ENCODE measurements at places on chromosomes 7 and 10.

DNA sequence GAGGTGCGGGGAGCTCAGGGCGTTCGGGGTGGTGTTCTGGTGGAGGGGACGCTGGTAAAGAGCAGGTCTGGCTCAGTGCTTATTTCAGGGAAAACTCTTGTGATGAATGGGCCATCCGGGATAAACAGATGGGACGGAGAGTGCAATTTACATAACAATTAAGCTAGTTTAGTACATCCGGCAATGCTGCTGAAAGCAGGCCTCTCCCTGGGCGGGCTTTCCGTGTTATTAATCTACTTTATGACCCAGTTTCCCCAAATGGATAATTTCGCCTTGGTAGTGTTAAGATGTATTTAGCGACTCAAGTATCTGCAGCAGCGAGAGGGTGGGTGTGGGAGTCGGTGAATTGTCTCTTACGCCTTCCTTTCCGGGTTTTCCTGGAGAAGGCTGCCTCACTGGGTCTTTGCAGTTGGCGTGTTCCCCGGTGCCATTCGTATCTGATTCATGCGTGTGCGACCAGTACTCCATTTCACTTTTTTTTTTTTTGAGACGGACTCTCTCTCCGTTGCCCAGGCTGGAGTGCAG is 25.2 kb downstream of the FOXK1 start:
- DNase-seq = no peak

- DNase-seq = no peak
Measured at GRCh38 chr7:125599387-125599786, 669.8 kb upstream of the POT1 start.

- no peak for DNase-seq
Measured at GRCh38 chr7:17912536-17913235, 27.6 kb downstream of the SNX13 start.

DNA sequence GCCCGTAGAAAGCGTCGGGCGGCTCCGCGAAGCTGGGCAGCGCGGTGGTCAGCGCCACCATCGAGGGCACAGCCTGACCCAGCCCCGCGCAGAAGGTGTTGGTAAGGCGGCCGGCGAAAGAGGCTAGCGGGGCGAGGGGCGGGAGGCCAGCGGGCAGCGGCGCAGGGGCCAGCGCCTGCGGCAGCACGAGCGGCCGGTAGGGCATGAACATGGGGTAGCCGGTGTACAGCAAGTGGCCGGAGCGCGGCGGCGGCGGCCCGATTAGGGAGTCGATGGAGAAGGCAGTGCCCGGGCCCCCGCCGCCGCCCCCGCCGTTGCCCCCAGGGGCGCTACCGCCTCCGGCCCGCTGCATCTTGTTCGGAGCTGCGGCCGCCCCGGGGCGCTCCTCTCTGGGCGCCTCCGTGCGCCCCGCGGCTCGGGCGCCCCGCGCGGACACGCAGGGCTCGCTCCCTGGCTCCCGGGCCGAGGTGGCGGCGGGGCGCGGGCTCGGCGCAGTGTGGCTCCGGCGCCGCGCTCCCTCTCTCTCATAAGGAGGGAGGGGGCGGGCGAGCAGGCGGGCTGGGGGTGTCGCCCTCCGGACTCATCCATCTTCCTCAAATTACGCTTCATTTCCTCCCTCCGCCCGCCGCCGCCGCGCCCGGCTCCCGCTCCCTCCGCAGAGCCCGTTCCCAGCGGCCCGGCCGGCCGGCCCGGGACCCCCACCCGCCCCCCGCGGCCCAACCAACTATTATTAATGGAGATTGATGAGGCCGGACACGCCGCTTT is at the start of gene GBX1:
TSS of gene GBX1 (minus strand) at position 498 of the 765 bp plus-strand sequence. CDS start at position 352, 146 bp downstream.
- DNase-seq = no peak

DNA sequence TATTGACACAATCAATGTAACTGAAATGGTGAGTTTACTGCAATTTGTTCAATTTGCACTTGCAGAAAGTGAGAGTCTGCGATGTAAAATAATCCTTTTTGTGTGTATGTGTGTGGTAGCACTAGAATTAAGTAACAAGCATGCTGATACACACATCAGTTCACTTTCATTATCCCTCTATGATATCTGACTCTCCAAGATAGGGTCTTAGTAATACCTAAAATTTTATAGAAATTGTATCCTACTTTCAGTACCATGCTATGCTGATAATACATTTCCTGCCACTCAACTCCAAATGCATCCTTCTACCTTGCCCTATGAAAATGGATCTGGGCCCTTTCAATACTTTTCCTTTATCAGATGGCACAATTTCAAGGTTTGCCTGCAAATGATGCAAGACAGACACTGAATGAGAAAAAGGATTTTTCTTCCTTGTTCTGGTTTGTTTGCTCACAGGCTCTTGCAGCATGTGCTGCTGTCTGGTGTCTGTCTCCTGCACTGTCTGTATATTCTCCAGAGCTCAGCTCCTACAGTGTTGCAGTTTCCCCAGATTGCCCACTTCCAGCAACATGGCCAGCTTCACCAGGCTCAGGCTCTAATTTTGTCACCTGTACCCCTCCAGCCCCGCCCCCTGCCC is 297.9 kb upstream of the HGF start:
- no peak for DNase-seq

GRCh38 chr10:34217524-34217923 is 597.6 kb downstream of the PARD3 start:
- DNase-seq = no peak

DNA sequence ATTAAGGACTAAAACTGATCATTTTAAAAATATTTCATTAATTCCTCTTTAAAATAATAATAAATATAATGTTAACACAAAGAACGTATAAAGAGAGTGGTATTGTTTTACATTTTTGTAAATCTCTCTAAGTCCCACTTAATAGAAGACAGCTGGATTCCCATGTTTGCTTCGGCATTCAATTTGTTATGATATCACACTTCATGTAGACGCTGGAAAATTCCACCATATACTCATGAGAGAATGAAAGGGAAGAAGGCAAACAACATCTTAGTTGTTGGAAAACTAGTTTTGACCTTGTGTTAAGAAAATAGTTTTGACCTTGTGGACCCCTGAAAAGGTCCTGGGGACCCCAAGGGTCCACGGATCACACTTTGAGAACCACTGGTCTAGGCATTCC is 85.3 kb upstream of the MGMT start:
- DNase-seq = no peak

GRCh38 chr10:97713339-97713825 is at the start of gene MARVELD1:
Gene MARVELD1, plus strand, starts transcription at chr10:97713730. Its CDS starts 147 bp downstream, at chr10:97713877.
- DNase-seq = peak; percentile 4

- no peak for DNase-seq
Measured at GRCh38 chr10:113552014-113552413, 839 bp upstream of the HABP2 start.

DNA sequence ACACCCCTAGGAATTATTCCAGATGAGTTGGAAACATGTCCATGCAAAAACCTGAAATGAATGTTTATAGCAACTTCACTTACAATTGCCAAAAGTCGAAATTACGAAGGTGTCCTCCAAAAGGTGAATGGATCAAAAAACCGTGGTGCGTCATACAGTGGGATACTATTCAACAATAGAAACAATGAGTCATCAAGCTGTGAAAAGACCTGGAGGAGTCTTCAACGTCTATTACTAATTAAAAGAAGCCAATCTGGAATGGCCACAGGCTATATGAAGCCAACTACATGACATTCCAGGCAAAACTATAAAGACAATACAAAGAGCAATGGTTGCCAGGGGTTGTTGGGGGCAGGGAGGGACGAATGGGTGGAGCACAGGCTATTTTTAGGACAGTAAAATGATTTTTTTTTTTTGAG is 12.6 kb upstream of the PPP2R2D start:
- no peak for DNase-seq

- DNase-seq = no peak
Measured at GRCh38 chr10:33859319-33860022, 525.0 kb upstream of the NRP1 start.

DNA sequence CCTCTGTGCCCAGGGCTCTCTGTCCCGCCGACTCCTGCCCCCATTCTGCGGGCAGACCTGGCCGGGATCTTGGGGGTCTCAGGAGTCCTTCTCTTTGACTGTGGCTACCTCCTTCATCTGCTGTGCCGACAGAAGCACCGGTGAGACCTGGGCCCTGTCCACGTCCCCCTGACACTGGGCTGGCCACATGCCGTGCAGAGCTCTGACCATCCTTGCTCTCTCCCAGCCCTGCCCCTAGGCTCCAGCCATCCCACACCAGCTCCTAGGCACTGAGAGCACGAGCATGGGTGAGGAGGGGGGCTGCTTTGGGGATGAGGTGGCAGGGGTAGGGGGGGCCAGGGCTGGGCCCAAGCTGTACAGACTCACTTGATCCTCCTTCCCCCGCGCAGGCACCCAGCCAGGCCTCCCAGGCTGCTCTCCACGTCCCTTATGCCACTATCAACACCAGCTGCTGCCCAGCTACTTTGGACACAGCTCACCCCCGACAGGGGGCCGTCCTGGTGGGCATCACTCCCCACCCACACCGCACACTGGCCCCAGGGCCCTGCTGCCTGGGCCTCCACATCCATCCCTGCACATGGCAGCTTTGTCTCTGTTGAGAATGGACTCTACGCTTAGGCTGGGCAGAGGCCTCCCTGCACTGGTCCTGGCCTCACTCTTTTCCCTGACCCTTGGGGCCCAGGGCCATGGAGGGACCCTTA is 4.8 kb upstream of the PILRB start:
- DNase-seq = no peak

DNA sequence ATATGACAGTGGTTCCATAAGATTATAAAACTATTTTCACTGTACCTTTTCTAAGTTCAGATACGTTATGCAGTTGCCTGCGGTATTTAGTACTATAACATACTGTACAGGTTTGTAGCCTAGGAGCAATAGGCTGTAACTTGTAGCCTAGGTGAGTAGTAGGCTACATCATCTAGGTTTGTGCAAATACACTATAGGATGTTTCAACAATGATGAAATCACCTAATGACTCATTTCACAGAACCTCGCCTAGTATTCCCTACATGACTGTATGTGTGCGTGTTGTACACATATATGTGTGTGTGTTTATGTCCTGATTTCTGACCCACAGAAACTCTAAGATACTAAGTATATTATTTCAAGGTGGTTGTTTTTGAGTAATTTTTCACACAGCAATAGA is 139.0 kb downstream of the HERPUD2 start:
- DNase-seq = no peak

DNA sequence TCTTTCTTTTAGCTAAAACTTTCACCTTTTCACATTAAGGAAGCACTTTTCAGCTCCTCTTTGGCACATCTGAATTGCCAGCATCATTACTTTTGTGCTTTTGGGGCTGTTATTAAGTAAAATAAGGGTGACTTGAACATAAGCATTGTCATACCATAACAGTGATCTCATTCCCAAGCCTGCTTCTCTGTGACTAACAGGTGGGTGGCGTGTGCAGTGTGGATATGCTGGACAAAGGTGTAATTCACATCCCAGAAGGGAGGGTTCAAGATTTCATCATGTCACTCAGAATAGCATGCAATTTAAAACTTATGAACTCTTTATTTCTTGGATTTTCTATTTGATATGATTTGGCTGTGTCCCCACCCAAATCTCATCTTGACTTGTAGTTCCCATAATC is 517.4 kb upstream of the MKI67 start:
- DNase-seq = no peak

DNA sequence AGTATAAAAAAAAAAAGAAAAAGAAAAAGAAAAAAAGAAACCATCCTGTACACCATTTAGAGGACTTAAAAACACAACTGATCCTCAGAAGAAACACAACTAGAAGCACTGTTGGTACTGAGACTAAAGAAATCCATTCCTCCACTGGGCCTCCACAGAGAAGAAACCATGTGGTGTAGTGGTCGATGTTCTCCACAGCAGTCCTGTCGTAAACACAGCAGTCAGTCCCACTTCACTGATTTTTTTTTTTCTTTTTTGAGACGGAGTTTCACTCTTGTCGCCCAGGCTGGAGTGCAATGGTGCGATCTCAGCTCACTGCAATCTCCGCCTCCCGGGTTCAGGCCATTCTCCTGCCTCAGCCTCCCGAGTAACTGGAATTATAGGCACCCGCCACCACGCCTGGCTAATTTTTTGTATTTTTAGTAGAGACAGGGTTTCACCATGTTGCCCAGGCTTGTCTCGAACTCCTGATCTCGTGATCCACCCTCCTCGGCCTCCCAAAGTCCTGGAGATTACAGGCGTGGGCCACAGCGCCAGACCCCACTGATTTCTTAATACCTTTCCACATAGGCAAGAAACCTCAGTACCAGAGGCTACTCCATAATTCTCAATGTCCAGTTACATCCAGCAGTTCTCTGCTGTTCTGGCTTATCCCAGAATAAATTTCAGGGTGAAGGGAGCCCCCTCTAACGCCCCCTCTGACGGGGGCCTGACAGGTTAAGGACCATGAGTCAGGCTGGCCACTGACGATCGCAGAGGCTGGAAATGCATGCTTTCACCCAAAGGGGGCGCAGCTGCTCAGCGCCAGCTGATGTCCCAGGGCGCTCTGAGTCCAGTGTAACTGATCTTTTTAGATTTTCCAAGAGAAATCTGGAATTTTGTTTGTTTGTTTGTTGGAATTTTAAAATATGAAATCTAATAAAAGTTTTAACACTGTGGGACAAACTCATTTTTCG is 24.8 kb upstream of the FFAR4 start:
- DNase-seq = no peak

DNA sequence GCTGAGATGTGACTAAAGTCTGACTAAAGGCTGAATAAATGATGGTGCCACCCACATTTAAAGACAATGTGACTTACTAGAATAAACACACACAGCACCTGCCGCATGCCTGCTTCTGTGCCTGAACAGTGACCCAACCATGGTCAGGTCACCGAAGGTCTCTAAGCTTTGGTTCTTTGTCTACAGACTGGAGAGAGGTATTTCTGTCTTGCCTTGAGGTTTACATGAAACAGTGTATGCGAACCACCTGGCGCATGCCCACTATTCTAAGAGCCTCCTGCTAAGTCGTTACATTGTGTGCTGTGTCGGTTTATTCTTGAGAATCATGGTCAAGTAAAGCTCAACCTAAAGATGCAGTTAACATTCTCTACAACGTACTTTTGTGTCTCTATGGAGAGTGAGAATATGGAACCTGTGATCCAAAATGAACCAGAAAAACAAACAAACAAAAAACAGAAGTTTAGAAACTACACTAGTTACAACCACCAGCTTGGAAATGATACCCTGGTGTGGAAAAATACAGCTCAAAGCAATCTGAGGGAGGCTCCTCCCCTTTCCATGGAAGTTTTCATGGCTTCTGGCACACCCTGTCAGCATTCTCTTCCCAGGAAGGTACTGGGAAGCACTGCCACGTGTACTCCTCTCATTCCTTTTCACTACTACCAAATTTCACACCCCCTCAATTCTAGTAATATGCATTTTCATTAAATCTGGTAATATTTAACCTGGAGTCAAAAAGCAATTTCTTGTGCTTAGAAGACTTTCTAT is 40.0 kb downstream of the VOPP1 start:
- DNase-seq = no peak

- DNase-seq = no peak
Measured at GRCh38 chr7:135719688-135720087, 8.3 kb downstream of the SLC13A4 start.

- DNase-seq = no peak
Measured at GRCh38 chr10:90968328-90969081, 47.6 kb upstream of the ANKRD1 start.

DNA sequence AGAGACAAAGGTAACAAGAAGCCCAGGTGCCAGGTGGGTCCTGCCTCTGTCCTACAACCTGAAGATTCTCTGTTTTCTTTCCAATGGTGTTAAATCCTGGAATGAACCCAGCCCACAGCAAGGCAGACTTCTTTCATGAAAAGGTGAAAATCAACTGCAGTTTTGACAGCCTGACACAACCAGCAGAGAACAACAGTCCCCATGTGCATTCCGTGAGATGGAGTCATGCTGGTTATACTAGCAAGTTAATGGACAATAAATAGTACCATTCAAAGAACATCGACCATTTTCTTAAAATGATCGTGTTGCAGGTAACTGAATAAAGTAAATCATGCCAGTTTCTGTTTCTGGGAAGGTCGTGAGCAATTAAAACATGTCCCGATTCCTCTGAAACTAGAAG is 131.5 kb downstream of the SFMBT2 start:
- no peak for DNase-seq

- no peak for DNase-seq
Measured at GRCh38 chr7:38070718-38071117, 107.3 kb upstream of the STARD3NL start.

Measured in NCI-H1417 treated with DMSO at 0.1 percent for 48 hours (cell line).